Endothelial cell (in vitro differentiated cells): ENCODE measurements at places on chromosomes 6 and 20.

DNA sequence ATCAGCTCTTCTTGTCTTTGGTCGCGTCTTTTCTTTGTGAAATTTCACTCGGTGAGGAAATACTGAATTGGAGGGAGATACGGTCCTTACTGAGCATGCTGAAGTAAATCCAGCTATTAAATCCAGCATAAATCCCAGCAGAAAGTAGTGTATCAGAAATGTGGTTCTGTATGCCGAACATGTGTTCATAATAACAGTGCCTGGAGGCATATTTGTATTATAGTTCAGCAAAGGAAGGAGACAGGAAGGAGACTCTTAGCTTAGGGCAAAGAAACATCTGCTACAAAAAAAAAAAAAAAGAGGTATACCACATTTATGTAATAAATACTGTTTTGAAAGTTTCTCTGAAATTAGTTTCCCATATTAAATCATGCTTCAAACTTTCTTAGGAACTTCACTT lies 211.8 kb downstream of the PLCB4 start:
- DNase-seq: no peak

DNA sequence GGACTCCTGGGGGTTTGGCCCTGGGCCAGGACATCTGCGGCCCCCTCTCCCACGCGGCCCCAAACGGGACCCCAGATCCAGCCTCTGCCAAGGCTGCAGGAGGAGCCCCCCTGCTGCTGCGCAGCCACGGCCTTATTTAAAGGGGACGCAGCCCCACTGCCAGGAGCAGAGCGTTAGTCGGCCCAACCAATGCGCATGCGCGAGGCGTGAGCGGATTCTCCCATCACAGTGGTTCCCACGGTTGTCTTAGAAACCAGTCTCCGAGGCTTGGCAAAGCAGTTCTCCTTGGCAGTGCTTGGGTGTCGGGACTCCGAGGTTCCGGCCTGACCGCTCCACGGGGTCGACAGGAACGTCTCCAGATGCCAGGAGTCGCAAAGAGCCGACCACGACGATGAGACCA lies 288.3 kb upstream of the ZNF337 start:
- DNase-seq: no peak

GRCh38 chr20:17525650-17526049 lies 5.5 kb downstream of the BFSP1 start:
- DNase-seq: no peak

DNA sequence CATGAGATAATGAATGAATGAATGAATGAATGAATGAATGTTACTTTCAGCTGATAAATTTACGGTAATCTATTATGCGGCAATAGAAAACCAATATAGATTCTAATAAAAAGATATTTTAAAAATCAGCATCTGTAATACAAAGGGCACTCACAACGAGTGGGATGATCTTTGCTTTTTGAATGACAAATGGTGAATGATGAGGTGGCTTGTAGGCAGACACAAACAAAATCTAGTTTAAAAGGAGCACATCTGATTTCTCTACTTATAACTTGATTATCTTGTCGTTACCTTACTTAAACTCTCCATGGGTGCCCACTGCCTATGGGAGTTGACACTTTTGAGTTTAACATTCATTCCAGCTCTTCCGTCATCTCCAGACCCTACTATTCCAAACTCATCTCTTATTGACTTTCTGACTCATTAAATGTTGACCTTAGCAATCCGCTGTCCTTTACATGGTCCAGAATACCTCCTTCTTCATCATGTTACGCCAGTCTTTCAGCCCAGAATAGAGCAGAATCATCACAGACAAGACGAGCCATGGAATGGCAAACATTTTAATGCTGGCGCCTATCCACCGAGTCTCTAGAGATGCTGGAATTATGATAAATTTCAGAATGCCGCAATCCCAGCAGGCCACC lies 41.3 kb downstream of the NHLRC1 start:
- no peak for DNase-seq

DNA sequence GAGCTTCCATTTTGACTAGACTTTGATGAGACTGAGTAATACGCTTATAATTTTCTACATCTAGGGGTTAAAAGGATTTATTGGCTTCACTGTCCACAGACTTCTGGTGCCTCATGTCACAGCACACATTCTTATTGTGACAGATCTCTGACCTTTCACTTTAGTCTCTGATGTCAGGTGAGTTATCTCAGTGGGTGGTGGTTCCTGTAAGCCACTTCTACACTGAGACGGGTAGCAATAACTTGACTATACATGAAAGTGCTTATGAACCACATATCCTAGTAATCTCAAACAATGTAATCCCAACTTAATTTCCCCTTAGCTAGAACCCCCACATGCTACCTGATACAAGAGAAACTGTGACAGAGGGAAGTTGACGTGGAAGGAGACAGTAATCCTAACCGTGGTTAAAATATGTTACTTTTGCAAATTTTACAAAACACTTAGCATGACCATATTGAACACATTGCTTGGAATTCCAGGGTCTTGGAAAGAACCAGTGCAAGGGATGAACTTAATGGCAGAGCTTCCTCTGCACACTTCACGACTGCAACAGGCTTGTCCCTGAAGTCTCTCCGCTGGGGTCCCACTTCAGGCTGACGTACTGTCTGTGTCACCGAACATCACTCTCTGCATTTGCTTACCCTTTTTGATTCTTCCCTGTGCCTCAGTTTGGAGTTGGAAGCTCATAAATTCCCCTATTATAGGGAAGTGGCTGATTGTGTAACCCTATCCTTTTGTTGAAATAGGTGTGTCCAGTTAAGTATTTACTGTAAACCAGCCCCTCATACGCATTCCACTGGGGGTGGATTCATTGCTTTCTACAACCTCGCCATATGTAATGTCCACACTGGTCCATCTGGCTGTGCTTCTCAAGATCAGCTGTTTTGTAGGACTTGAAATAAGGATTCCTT lies 6.4 kb upstream of the TRIM40 start:
- no peak for DNase-seq

DNA sequence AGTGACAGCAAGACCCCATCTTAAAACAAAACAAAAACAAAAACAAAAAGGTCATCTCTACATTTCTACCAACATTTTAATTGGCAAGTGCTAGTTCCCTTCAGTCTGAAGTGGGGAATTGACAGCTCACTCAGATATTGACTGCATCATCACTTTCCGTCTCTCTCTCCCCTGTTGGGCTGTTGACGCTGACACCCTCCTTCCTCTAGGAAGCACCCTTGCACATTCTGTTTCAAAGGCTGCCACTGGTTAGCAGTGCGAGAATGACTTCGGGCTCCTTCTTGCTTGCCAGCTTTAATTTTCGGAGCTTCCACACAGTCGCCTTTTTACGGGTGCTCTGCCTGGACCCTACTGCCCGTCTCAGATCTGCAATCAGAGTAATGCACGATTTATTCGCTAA lies 96.6 kb upstream of the INSM1 start:
- no peak for DNase-seq

DNA sequence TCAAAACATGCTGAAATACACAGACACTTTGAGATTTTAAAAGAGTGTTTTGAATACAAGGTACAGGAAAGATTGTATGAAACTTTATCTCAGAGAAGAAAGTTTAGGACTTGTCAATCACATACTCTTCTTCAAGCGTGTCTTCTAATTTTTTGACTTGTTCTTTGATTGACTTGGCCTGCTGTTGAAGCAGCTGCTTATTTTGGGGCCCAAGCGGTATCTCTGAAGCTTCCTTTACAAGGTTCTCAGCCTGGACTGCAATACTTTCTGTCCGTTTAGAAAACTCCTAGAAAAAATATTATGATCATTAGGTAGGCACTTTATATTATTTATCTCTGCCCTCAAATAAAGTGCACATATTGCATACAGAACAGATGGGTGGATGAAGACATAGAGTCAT lies 201.3 kb downstream of the SYNE1 start:
- DNase-seq: no peak

- DNase-seq: no peak
Measured at GRCh38 chr20:36833275-36834020, 42.5 kb upstream of the TLDC2 start.

DNA sequence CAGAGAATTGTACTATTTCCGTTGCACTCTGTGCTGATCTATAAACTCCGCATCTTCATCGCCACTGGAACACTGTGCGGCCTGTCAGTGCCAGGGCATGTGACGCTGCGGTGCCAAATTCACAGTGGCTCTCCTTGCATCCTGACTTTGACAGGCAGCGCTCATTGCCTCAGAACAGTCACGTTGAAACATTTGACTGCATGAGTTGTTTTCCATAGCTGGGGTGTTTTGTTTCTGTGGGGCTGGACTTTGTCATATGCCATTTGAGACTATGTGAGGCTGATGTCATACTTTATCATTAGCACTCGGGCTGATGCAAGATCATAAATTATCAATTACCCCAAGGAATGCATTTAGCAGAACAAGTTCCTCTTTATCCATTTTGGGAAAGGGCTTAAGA lies 32.7 kb downstream of the CFAP61 start:
- DNase-seq: no peak

DNA sequence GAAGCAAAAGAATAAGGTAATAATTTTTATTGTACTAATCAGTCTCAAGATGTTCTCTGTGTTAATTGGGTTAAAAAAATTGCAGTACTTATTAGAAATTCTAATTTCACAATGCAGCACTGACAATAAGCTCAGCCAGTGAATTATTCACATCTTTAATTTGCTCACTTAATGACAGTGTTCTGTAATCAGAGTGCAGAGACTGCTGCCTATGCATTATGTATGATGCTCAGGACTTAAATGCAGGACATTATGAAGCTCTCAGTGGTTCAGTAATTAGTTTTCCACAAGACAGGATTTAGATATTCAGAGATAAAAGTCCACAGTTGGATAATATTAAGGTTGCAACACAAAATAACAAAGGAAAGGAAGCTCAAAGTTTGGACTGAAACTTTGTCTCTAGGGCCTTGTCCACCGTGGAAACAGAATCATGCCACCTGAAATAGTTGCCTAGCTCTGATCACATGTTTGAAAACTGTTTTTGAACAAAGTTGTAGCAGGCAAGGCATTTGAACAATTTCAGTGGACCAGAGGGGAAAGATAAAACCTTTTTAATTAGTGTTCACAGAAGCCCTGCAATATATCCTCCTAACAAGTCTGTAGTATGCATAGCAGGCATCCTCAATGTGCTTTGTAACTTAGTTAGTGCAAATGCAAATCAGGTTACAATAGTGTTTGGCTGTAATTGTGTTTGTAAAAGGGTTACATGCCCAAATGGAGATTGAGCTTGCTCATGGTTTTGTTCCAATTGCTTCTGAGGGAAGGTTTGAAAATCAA lies 23.7 kb upstream of the MMS22L start:
- DNase-seq: no peak

GRCh38 chr6:34585512-34586061 lies 29.5 kb upstream of the SPDEF start:
- DNase-seq: no peak

DNA sequence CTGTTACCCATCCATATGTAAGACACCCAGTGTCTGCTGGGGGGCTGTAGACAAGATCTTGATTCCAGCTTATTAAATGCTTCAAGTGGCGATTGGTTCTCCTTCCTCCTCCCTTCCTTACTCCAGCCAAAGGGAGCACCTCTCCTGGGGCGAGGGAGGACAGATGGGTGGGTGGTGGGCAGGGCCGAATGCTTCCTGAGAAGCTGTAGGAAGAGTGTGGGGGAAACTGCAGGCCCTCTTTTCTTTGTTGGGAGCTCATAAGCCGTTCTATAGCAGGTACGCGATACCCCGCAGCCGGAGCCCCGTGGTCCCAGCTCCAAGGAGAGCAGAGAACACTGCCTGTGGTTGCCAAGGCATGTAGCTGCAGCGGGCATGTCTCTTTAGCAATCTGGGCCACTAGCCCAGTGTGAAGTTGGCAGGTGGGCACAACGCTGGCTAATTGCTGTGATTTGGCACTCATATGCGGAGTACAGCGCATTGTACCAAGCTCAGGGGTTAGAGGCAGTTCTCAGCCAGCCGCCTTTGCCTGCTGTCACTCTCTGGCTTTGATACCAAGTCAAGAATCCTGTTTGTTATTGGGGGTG lies 14.7 kb upstream of the KCNG1 start:
- DNase-seq: no peak

DNA sequence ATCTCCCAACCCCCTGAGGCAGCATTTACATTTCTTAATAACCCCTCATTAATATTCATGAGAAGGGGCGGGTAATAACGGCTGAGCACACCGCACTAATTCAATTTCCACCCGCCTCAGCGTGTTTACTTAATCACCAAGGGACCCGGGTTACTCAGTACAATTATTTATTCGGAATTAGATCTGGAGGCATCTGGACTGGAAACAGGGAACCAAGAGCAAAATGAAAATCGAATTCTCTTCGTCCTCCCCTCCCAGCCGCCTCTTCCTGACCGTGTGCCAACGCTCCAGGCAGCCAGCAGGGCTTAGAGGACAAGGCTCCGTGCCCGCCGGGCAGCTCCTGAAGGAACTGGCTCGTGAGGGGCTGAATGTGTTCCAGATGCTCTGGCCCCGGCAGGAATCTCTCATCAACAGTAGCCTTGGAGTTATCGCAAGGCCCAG lies 23.5 kb upstream of the CTNNBL1 start:
- DNase-seq: no peak

DNA sequence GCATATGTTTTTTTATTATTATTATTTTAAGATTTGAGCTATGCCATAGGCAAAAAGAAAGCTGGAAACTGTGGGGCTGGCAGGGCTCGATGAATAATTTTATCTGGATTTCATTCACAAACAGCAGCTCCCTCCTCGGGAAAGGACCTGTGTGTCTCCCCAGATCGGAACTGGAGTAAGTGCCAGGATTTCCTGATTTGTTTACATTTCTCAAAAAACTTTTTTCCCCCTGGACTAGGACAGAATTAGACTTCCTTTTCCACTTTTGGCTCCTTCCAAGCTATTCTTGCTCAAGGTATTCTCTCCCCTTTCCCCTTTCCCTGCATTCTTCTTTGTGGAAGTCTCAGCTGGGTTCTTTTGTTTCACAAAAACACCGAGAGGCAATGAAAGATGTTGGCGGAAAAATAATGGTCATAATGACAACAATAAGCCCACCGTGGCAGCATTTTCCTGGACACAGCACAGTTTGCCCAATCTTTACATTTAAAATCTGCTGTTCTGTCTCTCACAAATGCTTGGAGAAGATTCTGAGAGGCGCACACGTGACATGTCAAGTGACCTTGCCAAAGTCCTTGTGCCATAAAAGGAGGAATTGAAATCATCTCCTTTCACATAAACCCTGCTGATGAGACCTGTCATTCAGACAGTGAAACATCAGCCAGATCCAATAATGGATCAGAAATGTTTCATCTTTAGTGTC lies 85.8 kb upstream of the PREP start:
- no peak for DNase-seq

GRCh38 chr6:7993952-7994351 lies 70.2 kb downstream of the BLOC1S5 start:
- no peak for DNase-seq

GRCh38 chr6:105519954-105520353 lies 117.1 kb upstream of the PREP start:
- DNase-seq: no peak

DNA sequence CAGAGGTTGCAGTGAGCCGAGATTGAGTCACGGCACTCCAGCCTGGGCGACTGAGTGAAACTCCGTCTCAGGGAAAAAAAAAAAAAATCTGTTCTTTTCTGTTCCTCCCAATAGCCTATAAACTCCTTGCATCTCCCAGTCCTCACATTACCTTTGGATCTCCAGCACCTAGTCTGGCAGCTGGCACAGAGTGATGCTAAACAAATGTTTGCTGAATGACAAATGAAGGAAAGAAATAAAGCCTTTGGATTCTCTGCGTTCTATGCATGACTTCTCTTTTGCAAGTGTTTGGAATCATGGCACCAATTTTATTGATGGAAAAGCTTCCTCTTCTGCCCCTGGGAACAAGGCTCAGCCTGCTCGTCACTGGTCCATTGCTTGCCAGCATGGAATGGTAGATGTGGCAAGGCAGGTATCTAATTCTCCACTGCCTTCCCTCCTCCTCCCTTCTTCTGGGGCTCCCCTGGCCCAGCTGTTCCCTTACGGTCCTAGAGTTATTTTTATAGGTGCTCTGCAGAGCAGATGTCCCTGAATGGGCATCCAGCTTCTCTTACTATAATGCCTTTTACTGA lies 53.6 kb upstream of the FYN start:
- DNase-seq: no peak
